T-helper 22 cell (primary cell): ENCODE measurements at places on chromosomes 13 and 19.

DNA sequence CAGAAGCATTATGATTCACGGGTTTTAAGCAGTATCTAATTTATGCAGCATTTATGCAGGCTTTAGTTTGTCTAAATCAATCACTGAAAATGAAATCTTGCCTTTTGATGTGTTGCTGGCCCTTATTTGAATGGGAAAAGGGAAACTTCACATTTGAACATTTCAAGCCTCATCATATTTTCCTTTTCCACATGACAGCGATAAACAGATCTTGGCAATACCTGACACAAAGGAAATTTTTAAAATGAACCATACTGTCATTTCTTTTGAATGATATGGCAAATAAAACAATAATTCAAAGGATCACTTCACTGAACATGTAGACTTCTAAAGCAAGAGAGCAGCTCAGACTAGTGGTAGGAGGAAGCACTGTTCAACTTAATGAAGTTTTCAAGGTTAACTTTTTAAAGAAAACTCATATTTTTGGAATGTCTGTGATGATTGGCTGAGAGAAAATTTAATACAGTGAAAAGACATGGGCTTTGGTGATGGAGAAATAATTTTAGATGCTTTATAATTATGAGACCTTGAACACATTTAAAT, 198.1 kb downstream of the OXGR1 start:
- DNase-seq: no peak

DNA sequence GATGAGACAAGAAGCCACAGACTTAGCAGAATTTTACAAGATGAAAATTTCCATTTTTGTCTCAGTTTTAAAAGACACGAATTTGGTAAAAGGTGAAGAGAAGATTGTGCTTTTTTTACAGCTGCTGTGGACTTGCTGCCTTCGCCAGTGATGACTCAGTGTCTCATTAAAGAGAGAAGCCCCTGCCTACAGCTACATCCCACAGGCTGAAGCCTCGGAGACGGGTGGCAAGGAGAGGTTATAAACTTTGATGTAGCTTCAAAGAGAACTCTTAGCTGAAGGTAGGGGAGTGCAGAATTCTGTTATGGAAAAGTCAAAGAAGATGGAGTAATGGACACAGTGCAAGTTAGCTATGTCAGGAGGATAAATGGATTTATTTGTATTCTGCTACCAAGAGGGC, 683.4 kb upstream of the ARGLU1 start:
- DNase-seq: no peak

- DNase-seq: no peak
These were observed 293.6 kb downstream of the DNAJC15 start for GRCh38 chr13:43316946-43317353.

- DNase-seq: no peak
These were observed 2.1 kb downstream of the PNMA8C start for GRCh38 chr19:46426506-46427162.

GRCh38 chr19:4877753-4878490, 10.5 kb upstream of the PLIN3 start:
- DNase-seq: no peak

GRCh38 chr19:45003485-45003884, 2.2 kb downstream of the RELB start:
- DNase-seq: no peak

GRCh38 chr19:34428549-34429285, 536 bp downstream of the UBA2 start:
- DNase-seq: peak; percentile 9

GRCh38 chr19:1848399-1849131, at the start of gene REXO1:
TSS of gene REXO1 (minus strand) at chr19:1848483. CDS start at chr19:1848358, 125 bp downstream.
- peak; percentile 91 for DNase-seq

DNA sequence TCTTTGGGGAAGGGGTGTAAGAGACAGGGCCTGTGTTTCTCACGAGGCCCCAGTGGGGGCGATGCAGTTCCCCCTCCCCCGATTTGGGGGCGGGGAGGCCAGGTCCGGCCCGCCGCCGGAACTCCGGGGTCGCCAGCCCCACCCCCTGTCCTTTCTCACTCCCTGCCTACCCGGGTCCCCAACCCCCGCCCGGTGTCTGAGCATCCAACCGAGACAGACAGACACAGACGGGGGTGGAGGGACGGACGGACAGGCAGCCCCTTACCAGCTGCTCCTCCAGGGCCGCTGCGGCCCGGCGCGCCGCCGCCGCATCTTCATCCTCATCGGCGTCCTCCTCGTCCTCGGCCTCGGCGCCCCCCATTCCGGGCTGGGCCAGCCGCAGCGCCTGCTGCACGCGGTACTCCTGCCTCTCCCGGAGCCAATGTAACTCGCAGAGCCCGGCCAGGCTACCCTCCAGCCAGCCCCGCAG, 397 bp downstream of the DACT3 start:
- DNase-seq: no peak

- no peak for DNase-seq
These were observed 364.6 kb upstream of the ZNF507 start for GRCh38 chr19:31980796-31981195.

DNA sequence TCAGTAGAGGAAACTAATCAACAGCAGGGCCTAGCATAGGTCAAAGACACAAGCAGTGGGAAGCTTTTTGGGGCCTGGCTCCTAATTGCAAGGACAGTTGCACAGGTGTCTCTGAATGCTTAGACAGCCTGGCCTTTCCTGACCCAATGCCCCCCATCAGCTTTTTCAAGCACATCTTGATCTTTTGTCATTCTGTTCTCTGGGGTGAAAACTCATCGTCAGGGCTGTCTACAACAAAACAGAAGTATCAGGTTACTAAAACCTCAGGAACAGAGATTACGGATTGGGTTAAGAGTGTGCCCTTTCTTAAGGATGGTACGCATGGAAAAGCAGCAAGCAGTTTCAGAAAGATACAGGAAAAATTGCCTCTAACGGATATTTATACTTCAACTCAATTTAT, 8.3 kb upstream of the ZNF254 start:
- DNase-seq: no peak

DNA sequence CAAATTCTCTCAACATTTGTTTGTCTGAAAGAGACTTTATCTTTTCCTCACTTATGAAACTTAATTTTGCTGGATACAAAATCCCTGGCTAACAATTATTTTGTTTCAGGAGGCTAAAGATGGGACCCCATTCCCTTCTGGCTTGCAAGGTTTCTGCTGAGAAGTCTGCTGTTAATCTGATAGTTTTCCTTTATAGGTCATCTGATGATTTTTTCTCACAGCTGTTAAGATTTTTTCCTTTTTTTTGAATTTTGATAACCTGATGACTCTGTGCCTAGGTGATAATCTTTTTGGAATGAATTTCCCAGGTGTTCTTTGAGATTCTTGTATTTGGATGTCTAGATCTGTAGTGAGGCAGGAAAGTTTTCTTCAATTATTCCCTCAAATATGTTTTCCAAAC, 2661.4 kb downstream of the PCDH9 start:
- DNase-seq: no peak

- DNase-seq: no peak
These were observed 3.0 kb upstream of the PLIN4 start for GRCh38 chr19:4521170-4521887.

- no peak for DNase-seq
These were observed 9.0 kb downstream of the F2RL3 start for GRCh38 chr19:16897856-16898161.

DNA sequence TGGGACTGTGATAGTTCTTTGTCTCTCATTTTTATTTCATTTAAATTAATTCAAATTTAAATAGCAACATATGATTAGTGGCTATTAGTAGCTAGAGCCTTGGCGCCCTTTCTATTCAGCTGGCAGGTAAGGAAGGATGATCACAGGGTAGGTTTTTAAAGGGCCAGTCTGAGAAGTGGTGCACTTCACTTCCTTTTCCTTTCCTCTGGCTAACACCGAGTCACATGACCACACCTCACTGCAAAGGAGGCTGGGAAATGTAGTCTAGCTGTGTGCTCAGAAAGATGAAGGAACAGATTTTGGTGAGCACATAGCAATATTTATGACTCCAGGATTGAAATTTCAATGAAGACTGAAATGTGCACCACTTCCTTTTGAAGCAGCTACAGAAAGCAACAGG, 128.7 kb downstream of the TSHZ3 start:
- peak; percentile 6 for DNase-seq

DNA sequence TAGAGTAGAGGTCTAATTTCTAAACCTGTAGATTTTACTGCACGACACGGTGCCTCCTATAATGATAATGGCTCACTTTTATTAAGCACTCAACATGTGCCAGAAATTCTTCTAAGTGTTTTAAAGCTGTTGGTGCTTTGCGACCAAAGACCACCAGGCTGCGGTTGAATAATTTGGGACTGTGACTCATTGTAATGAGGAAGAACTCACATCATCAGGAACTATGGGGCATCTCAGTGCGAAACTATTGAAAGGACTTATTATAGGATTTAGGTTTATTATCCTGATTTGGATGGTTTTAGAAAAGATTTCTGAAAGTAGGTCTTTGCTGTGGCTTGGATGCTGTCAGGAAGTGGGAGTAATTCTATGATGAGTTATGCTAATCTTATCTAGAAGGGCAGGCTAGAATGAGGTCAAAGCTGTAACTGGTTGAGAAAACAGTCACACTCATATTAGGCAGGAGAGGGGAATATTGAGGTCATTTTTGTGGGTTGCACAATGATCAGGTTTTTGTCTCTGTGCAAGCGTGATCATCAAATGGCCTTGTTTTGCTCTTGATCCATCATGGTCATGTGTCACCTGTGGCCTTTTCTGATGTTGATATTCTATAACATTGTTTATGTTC, 266.8 kb downstream of the PCDH20 start:
- no peak for DNase-seq

GRCh38 chr19:10624585-10624984, 768 bp upstream of the SLC44A2 start:
- no peak for DNase-seq

GRCh38 chr13:86826232-86826631, 844.9 kb upstream of the SLITRK5 start:
- DNase-seq: no peak

- DNase-seq: no peak
These were observed 427 bp downstream of the RTBDN start for GRCh38 chr19:12833738-12834565.

DNA sequence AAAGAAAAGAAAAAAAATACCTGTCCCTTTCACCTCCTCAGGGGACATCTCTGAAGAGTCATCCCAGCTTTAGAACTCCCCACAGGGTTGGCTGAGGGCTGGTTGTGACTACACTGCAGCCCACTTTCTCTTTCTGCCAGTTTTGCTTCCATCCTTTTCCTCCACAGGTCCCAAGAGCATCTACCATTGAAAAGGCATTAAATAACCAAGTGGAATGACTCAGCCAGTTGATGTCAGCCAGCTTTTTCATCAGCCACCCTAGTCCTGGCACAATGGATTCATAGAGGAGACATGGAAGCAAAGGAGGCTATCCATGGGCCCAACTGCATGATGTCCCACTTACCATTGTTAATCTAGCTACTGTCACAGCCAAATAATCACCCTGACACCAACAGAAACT, 9.2 kb upstream of the RCBTB1 start:
- no peak for DNase-seq

- DNase-seq: no peak
These were observed 80.4 kb downstream of the LRCH1 start for GRCh38 chr13:46633416-46633815.

DNA sequence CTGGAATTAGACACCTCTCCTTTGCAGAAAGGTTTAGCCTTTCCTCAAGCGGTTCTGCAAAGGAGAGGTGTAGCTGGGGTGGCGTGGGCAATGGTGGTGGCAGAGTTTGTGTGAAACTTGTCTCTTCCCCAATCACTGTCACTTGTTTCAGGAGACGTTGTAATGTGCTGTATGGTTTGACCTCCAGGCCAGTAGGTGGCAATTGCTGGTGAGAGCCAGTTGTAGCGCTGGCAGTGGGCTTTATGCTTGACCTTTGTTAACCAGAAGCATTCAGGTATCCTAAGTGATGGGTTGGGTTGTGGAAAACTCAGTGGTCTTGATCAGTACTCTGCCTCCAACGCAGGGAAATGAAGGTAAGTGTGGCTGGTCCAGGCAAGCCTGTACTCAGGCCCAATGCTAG, 12.7 kb upstream of the LILRA5 start:
- DNase-seq: no peak

- no peak for DNase-seq
These were observed 13.0 kb downstream of the CYP2S1 start for GRCh38 chr19:41205995-41206394.

- DNase-seq: no peak
These were observed 34.9 kb upstream of the TPP2 start for GRCh38 chr13:102561933-102562332.

GRCh38 chr13:60135344-60135743, 28.4 kb downstream of the DIAPH3 start:
- DNase-seq: no peak

DNA sequence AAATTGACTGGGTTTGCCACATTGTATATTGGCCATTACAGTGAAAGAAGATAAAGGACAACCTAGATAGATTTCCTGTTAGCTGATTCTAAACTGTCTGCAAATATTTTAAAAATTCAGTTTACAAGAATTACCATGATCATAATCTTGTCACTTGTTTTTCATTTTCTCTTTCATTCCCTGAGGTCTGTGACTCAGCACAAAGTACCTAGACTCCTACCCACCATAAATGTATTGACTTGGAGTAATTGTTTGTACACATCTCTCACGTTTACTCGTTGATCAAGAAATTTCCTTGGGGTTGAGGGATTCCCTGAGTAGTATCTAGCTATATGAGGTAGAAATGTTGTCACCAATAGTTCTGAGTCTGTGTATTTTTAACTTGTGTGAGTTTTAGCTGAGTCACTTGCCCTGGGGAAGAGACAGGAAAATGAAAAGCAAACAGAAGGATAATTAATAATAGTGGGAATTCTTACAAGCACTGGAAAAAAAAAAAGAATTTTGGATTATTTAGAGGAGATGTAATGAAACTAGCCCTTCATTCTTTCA, 299.2 kb upstream of the DACH1 start:
- no peak for DNase-seq

GRCh38 chr19:53511933-53512374, 26.0 kb upstream of the ZNF331 start:
- DNase-seq: no peak

DNA sequence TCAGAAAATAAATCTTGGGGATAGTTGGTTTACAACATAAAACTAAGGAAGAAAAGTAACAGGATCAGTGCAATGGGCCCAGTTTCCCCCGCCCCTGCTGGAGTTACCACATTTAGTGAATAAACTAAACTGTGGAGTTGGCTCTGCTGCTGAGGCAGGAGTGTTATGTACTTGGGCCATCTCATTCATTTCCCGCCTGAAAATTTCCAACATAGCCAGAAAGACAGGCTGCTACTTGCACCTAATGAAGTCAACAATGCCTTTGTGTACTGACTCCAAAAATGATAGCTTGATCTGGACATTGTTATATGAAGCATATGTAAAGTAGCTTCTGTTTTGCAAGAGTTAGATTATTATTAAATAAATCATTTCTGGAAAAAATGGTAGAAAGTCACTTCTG, 7.9 kb upstream of the RNASEH2B start:
- DNase-seq: no peak

- no peak for DNase-seq
These were observed 91.0 kb upstream of the MYCBP2 start for GRCh38 chr13:77417897-77418296.

GRCh38 chr19:51295382-51296126, 15.9 kb upstream of the IGLON5 start:
- no peak for DNase-seq

- DNase-seq: no peak
These were observed 46.9 kb downstream of the PAN3 start for GRCh38 chr13:28185256-28185655.

GRCh38 chr19:3852614-3853254, 16.1 kb downstream of the ZFR2 start:
- no peak for DNase-seq
